Kasumi-1 (cell line): ENCODE measurements at places on chromosomes 3 and 15.

- DNase-seq, result no peak
These were observed 15.1 kb downstream of the PDZRN3 start for GRCh38 chr3:73609655-73610054.

GRCh38 chr3:128590948-128591347 lies 59.7 kb downstream of the RPN1 start:
- DNase-seq, result peak; percentile 64

- no peak for DNase-seq
These were observed 77.9 kb upstream of the C2CD4B start for GRCh38 chr15:62242999-62243398.

DNA sequence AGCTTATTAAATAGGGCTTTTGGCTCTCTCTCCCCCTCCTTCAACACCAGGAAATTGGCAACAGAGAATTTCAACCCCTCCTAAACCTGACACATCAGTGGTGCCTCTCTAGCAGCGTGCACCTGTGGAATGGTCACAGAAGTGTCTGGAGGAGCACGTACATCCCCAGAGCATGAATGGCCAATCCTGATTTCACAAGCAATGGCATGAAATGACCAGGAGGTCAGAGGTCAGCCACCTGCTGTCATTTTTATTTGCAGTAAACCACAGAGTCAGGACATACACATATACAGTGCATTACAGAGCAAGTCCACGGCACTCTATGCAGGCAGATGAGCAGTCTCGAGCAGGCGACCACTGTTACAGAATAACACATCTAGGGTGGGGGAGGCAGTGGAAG lies 25.1 kb upstream of the ETV5 start:
- DNase-seq, result no peak

- DNase-seq, result no peak
These were observed 131.8 kb upstream of the C2CD4B start for GRCh38 chr15:62296756-62297507.
